NCI-H187 (cell line): ENCODE measurements at places on chromosomes 1 and 21.

DNA sequence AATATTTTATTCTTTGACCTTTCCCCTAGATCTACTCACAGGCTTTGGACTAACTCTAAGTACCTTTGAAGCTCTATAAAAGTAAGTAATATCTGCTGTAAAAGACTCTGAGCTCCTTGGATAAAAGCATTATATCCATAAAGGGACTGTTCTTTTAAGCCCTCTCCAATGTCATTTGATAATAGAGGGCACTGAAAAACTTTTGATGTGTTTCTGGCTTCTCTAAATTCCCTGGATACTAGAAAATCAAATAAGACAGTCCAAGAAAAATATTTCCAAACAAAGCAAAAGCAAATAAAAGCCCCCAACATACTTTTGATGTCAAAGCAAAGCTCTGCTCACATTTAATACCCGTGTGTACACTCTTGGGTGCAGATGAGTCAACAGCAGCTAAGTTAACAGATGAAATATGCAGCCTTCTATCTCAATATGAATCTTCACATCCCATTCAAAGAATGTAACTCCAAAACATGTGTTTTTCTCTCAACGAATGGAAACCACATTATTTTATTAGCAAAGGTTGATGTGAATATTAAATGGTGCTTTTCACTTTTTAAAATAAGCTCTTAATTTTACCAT lies 230.3 kb downstream of the CENPF start:
- no peak for DNase-seq

DNA sequence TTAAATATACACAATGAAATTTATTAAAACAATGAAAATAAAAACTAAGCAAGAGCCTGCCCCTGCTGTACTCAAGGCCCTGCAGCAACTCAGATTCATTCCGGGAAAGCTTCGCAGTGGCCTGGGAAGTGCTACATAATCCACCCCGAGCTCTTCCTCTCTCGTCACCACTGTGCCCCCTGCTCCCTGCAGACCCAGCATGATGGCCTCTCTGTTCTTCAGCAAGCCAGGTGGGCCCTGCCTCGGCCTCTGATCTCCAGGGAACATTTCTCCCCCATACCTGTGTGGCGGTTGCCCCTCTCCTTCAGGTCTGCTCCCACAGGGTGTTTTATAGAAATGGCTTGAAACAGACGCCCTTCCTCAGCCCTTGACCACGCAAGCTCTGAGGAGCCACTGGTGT lies 10.6 kb downstream of the RNF187 start:
- no peak for DNase-seq

GRCh38 chr1:53869454-53870117 lies 20.0 kb downstream of the YIPF1 start:
- no peak for DNase-seq

DNA sequence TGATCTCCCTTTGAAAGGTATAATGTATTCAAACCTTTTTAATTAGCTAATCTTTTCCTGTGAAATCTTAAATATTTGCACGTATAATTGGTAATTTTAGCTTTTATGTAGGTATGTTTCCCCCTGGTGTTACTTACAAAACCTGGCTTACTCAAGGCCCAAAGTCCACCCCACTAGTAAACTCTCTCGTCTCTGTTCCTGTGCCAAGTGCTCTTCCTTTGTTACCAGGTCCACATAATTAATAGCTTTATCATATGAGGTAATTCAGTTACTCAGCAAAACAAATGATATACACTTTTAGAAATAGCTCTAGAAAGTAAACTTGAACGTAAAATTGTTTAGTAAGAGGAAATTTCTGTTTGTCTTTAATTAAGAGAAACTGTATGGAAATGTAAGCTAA lies 36.7 kb downstream of the NFIA start:
- DNase-seq, result no peak

- DNase-seq, result no peak
Observed at GRCh38 chr1:184075055-184076029, 23.8 kb downstream of the TSEN15 start.

DNA sequence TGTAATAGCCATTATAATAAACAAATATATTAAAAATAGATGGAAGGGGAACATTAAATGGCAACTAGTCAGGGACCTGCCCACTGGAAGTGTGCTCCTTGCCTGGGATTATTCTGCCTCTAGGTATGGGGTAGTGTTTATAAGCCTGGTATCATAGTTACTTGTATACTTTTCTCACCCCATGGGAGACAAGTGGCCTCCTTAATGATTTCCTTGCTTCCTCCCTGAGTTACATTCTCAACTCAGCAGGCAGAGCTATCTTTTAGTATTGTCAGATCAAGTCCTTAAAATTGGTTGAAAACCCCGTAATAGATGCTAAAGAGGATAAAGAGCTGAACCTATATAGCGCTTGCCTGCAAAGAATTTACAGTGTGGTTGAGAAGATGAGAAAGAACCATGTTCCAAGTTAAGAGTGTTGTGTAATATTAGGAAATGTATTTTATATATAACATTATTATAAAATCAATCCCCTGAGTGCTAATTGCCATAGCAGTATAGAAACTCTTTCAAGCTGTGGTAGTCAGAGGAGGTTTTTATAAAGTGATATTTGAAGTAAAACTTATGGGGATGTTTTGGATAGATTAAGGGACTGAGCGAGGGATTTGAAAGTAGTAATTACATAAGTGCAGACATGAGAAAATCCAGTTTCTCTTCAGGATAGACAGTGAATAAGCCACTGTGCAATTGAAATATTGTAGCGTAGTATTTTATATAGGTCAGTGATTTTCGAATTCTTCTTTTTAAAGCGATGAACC lies 106.5 kb downstream of the SPATA46 start:
- DNase-seq, result no peak
